DND-41 (cell line): ENCODE measurements at places on chromosomes 12 and 14.

DNA sequence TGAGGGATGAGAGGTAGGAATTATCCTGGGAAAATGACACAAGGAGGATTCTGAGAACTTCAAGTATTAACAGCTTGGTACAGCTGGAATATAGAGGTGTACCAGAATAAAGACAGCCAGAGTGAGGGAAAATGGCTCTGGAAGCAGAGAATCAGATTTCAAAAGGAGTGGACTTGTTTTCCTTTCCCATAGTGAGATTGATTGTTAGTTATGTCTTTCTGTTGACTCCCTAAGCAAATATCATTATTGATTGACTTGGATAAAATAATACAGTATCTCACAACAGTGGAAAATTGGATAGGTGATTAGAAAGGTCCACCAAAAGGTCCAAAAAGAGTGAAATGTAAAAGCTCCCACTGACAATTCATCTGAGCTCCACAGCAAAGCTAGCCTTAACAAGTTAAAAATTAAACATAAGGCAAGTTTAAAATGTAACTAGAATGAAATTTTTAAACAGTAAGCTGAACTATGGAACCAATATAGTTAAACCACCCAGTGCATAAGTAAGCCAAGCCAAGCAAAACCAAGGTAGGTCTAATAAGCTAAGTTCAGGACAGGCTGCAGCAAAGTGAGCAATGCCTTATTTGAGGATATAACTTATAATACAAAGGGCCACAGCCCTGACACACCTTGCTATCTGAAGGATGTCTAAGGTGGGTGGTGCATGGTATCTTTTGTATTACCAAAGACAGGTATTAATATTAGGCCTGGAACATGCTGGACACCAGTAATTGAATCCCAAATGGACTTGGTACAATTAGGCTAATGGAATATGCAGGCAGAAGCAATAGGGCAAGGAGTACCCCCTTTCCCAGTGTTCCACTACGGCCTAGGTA lies 21.8 kb downstream of the ENTPD5 start:
- DNase-seq = no peak

GRCh38 chr12:53159195-53159839 lies 21.2 kb upstream of the ZNF740 start:
- peak; percentile 87 for DNase-seq

- DNase-seq = no peak
Observed at GRCh38 chr14:60817113-60817512, 82.6 kb downstream of the MNAT1 start.

- DNase-seq = no peak
Observed at GRCh38 chr14:67512463-67513310, 20.4 kb upstream of the PLEKHH1 start.

DNA sequence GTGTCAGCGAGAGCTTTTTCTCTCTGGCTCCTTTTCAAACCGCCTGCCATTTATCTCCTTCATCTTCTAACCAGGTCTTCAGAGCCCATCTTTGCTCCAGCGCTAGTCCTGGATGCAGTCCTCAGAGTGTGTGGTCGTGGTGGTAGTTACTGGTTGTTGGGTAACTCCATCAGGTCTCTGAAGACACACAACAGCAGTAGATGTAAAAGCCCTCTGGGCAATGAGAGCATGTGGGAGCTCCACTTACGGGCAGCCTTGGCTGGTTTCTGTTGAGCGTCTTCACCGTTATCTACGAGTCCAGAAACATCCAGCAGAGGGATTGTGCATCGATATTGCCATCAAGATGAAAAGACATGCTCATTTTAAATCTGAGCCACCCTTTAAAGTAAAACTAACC lies 61.2 kb downstream of the FBXL14 start:
- DNase-seq = no peak

GRCh38 chr12:8899830-8900229 lies 14.5 kb upstream of the PHC1 start:
- DNase-seq = no peak

GRCh38 chr12:93978553-93978952 lies 169.8 kb upstream of the PLXNC1 start:
- no peak for DNase-seq

DNA sequence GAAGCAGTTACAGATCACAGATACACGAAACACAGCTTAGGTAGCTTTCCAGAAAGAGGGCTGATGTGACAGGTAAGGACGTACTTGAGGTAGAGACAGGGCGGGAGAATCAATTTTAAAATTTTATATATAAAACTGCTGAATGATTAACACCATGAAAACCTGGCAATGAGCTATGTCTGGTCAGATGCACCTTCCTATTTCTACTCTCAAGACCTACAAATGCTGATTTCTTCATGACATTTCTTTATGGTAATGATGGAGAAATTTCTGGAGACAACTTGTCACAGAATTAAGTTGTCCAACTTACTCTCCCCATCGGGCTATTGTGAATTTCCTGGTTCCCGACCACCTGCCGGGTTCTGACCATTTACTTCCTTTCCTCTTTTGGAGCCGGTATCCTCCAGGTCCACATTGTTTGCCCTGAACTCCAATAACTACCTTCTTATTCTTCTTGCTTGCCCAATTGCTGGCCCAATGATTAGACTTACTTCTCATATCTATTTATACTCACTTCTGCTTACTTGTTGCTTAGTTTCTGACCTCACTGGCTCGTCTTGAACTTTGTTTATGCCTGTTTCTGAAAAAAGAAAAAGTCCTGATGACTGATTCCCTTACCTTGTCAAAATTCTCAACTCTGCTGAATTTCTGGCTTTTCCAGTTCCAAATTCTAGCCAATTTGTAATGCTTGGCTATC lies 12.8 kb upstream of the ATP2B1 start:
- DNase-seq = no peak

- no peak for DNase-seq
Observed at GRCh38 chr12:48979602-48980388, 1.7 kb downstream of the WNT1 start.

GRCh38 chr12:24993793-24994192 lies 44.9 kb upstream of the BCAT1 start:
- DNase-seq = no peak

- DNase-seq = no peak
Observed at GRCh38 chr14:43894534-43894933, 612.5 kb downstream of the FSCB start.

- no peak for DNase-seq
Observed at GRCh38 chr12:26595806-26596205, 237.2 kb downstream of the ITPR2 start.

- no peak for DNase-seq
Observed at GRCh38 chr12:32819424-32819823, 63.7 kb upstream of the YARS2 start.

- no peak for DNase-seq
Observed at GRCh38 chr12:100229036-100229635, 28.5 kb downstream of the ACTR6 start.

DNA sequence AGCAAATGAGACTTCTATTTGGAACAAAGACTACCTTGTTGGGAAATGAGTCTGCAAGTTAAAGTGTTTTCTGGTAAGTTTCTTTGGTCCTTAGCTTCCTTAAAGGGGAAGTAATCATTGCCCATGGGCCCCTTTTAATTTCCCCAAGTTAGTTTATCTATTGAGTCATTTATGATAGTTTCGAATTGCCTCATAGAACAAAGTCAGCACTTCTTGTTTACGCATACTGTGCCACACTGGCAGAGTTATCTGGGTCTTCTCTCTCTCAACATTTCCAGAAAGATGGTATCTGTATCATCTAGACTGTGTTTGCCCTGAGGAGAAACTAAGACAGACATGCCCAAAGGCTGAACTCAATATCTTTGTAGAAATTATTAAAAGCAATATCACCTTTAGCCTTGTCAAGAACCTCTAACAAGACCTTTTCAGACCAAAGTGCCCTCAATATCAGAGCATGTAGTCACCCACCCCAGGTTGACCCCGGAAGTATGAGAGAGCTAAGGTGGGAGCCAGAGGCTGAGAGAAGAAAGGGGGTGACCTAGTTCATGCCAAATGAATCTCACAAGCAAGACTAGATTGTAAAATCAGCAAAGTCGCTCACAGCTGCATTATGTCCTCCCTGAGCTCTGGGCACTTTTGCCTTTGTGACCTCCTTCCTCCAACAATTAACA lies 40.0 kb downstream of the GPR65 start:
- DNase-seq = no peak

GRCh38 chr12:23066095-23066494 lies 441.1 kb downstream of the ETNK1 start:
- DNase-seq = no peak

DNA sequence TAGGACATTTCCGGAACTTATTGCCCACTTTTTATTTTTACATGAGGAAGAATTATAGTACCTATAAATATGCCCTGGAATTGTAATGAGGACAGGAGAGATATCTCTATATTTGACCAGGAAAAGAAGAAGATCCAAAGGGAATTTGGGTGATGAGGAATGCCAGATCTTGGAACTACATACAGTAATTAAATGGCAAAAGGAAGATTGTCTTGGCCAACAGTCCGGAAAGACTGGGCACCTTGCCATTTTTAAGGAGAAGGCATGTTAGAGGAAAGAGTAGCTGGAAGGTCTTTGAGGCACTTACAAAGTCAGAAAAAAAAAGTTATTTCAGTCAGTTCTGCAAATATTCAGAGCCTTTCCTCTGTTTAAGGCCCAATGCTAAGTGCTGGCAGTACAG lies 616.4 kb downstream of the MED13L start:
- DNase-seq = no peak

- DNase-seq = no peak
Observed at GRCh38 chr14:90624227-90624626, 192.0 kb downstream of the TTC7B start.

DNA sequence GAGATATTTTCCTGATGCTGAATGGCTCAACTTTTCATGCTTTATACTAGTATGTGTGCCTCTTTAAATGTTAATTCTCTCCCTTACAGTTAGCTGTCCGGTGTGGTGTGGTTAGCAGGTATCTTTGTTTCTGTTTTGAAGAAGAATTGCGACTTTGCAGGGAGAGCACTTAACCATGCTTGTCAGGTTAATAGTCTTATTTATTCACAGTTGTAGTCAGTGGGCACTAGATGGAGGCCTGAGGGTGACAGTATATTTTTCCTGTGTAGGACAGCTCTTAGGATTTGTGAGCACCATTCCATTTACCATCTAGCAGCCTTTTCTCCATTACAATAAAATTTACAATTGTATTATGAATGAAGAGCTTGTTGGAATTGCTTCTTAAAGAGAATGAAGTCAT lies 34.9 kb downstream of the PDE3A start:
- DNase-seq = no peak

DNA sequence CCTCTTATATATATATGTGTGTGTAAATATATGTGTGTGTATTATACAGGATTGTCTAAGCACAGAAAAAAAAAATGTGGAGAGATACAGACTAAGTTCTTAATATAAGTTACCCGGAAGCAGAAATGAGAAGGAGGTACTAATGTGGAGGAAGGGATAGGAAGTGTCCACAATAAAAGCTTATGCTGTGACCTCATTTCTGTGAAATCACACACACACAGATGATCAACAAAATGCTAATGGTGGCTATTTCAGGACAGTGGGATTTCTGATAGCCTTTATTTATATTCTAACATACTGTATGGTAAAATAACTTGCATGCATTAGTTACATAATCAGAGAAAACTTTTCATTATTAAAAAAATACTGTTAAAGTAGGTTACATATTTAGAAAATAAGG lies 8.5 kb upstream of the RAD51AP1 start:
- DNase-seq = no peak
